ENCODE measurements at places on chromosomes 11 and 22.

- DNase-seq = no peak
These were observed 71.3 kb downstream of the TSPAN18 start for GRCh38 chr11:44797886-44798606.

DNA sequence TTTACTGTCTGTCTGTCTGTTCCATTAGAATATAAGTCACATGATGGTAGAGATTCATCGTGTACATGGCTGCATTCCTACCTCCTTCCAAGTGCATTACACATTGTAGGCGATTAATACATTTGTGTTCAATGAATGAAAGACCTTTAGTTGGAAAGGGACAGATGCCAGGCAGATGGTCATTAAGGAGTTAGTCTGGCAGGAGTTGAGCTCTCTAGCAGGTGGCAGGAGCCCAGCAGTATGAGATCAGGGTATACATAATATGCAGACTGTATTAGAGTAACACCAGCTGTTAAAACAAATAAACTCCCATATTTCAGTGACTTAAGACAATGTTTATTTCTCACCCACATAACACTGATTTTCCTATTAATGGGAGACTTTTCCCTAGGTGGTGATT, 147.7 kb upstream of the LARGE1 start:
- DNase-seq = no peak

- DNase-seq = no peak
These were observed 1.1 kb upstream of the CLTCL1 start for GRCh38 chr22:19292458-19293230.

DNA sequence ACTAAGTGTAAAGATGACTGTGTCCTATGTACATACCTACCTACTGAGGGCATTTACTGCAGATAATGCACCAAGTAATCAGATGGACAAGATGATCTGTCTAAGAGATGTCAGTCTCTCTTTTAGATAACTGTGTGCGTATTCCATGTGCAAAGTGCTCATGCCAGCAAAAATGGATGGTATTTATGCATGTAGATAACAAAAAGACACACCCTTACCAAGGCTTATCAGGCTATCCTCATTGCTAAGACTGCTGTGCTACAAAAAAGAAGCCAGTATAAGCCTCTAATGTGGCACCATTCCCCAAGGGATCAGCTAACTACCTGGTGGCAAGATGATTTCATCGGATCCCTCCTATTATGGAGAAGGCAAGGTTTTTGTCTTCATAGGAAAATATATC, 34.3 kb upstream of the CD44 start:
- DNase-seq = no peak

GRCh38 chr22:32636884-32637283, 162.3 kb downstream of the FBXO7 start:
- no peak for DNase-seq

DNA sequence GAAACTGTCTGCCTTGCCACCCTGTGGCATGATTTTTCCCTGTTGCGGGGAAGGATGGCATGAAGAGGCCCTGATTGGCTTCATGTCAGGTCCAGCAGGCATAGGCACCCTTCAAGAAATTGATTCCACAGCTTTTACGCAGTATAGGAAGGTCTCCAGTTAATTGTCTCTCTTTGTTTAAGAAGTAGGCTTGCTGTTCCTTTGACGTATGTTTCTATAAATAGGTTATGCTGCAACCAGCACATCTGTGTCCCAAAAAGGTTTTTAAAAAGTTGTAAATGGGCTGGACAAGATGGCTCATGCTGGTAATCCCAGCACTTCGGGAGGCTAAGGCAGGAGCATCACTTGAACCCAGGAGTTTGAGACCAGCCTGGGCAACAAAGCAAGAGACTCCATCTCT, 62.6 kb downstream of the CD6 start:
- DNase-seq = no peak

GRCh38 chr11:62974848-62975522, 9.8 kb downstream of the SLC22A6 start:
- no peak for DNase-seq

GRCh38 chr11:128865490-128865889, 1.6 kb downstream of the KCNJ1 start:
- no peak for DNase-seq

DNA sequence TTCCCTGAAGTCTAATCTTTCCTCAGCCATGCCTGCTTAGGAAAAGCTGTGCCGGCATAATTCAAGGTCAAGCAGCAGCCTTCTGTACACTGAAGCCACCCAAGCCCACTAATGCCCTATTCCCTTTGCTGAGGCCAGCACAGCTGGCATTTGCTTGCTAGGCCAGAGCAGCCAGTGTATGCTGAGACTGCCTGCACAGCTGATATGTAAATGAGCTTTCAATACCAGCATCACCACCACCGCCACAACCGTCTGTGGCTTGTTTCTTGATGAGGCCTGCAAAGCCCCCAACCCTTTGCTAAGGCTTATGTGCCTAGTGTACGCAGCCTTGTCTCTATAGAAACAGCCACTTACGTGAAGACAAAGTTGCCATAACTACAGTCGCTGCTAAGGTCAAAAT, 56.3 kb upstream of the TNRC6B start:
- DNase-seq = no peak

DNA sequence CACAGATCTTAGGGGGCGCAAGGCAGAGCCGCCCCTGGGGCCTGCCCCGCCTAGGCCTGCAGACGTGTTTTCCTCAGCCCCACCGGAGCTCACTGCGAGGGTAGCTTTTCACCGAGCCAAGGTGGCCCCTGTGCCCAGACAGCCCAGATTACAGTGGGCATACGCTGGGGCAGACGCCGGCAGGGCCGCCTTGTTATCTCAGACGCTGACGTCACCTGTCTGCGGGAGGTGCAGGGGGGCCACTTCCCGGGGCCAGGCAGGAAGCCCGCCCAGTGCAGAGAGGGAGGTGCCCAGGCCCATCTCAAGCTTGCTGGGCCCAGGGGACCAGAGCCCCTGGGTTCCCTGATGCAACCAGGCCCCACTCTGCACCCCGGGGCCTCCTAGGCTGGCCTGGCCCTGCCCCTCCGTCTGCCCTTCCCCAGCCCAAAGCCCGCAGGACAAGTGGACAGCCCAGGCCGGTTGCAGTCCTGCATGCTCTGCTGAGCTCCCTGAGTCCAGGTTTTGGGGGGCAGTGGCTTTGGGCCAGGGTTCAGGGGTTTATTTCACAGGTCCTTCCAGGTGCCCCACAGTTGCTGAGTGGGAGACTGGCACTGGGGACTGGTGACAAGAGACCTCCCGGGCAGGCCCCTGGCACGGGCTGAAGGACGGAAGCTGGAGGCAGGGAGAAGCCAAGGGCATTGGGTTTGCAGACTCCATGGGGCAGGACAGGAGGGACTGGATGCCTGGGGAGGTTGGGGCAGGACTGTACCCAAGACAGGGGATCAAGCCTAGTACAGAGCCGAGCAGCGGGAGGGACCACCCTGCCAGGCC, 38.6 kb downstream of the IGF2 start:
- no peak for DNase-seq

- DNase-seq = no peak
These were observed 455.0 kb downstream of the BRD1 start for GRCh38 chr22:49372530-49373288.

DNA sequence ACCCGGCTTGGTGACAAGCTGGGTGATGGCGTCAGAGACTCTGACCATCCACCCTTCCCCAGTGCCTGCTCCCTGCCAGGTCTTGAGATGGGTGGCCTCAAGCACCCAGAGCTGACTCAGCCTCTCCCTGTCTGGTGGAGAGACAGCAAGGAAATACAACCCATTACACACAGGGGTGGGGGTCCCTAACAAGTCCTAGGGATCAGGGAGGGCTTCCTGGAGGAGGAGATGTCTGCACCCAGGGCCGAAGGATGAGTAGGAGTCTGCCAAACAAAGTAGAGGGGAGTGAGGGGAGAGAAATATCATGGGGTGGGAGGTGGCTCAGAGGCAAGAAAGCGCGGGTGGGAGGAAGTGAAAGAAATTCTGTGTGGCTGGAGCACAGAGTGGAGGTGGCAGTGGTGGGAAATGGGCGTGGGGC, 6.8 kb downstream of the MAFF start:
- no peak for DNase-seq

DNA sequence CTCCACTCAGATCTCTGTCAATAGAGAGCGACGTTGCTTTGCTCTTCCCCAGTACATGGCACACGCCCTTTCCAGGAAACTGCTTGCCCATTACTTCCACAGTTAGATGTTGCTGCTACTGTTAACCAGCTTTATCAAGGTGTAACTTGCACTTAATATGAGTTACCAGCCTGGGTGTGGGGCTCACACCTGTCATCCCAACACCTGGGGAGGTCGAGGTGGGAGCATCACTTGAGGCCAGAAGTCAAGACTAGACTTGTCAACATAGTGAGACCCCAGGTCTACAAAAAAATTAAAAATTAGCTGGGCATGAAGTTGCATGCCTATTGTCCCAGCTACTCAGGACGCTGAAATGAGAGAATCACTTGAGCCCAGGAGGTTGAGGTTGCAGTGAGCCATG, 177.1 kb upstream of the B3GAT1 start:
- no peak for DNase-seq

- DNase-seq = no peak
These were observed 102.8 kb upstream of the DRD2 start for GRCh38 chr11:113578033-113578380.

- no peak for DNase-seq
These were observed 14.9 kb downstream of the CASP12 start for GRCh38 chr11:104883342-104883741.

DNA sequence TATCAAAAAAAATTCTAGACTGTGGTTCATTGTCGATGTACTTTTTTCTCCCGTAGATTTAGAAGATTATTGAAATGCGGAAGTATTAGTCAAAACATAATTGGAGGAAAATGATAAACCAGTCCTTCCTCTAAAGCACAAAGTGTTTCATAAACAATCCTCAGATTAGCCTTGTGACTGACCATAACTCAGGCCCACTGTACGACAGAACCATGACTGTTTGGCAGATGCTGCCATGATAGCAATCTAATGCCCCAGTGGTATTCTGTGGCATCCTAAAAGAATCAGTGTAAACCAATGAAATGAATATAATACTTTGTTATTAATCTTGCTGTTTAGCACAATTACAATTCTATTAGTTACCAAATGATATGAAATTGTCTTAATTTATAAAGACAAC, 127.0 kb upstream of the CTSC start:
- no peak for DNase-seq

DNA sequence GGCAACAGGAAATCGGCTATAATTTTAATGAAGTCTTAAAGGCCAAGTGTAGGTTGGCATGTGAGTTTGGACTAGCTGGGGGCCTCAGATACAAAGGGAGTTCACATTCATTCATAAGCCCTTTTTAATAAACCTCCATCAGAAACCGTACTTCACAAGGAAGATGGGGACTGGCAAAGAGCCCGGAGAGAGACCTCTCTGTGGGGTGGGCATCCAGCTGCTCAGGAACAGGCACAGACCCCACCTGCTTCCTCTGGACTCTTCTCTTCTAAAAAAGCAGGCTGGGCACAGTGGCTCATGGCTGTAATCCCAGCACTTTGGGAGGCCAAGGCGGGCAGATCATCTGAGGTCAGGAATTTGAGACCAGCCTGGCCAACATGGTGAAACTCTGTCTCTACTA, 3.9 kb upstream of the ARFGAP3 start:
- DNase-seq = no peak

GRCh38 chr22:38964306-38964705, 6.9 kb downstream of the APOBEC3A start:
- no peak for DNase-seq

GRCh38 chr11:40306938-40307548, 1152.4 kb downstream of the LRRC4C start:
- DNase-seq = no peak

GRCh38 chr11:10899121-10899830, 41.4 kb upstream of the ZBED5 start:
- peak; percentile 2 for DNase-seq

DNA sequence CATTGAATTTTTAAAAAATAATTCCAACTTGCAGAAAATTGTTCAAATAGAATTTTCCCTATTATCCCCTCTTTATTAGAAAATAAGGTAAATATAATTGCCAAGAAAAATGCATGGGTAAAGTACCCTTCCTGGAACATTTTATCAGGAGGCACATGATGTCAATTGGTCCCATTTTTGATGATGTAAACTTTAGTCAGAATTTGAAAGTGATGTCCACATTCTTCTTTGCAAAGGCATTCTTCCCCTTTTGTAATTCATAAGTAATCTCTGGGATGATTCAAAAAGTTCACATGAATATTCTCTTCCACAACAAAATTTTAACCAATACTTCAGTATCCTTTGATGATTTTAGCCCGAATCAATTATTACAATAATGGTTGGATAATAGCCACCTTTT, 86.9 kb upstream of the ANO3 start:
- no peak for DNase-seq

GRCh38 chr11:27864611-27865010, 164.4 kb upstream of the BDNF start:
- no peak for DNase-seq

DNA sequence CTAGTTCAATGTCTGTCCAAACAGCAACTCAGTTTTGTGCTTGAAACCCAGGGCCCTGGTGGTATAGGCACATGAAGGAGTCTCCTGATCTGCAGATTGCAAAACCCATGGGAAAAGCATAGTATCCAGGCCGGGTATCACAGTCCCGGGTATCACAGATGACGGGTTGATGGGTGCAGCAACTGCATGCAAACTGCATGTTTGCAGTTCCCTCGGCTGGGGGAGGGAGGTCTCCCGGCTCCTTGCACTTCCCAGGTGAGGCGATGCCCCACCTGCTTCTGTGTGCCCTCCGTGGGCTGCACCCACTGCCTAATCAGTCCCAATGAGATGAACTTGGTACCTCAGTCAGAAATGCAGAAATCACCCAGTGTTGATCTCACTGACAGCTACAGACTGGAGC, 53.9 kb downstream of the KCNQ1 start:
- DNase-seq = no peak

DNA sequence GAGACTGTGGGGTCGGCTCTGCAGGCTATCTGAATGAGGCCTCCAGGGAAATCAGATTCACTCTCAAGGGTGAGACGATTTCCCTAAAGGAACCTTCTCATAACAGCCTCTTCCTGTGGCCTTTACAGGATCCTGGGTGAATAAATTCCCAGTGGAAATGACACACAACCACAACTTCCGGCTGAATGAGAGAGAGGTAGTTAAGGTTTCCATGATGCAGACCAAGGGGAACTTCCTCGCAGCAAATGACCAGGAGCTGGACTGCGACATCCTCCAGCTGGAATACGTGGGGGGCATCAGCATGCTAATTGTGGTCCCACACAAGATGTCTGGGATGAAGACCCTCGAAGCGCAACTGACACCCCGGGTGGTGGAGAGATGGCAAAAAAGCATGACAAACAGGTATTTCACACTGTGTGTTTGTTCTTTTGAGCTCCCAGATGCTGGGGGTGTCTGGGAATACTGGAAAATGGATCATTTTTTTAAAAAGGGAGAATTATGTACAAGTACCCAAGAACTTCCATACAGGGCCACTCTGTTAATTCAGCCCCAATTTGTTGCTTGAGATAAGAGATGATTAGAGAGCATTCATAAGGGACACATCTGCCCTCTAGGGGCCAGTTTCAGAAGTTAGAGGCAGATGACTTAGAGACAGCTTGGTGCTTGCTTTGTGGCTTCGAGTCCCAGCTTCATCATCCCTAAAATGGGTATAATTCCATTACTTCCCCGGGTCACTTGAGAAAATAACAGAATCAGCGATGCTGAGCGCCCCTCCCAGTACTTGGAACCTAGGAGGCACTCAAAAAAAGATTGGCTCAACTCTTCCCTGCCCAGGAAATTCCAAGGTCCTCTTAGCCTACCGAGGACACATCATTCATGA, 10.2 kb downstream of the SERPIND1 start:
- DNase-seq = peak; percentile 29
